Thoracic aorta (tissue), 2 donors: ENCODE measurements at places on chromosomes 4 and X.

- no peak for DNase-seq
These were observed 653 bp downstream of the BEX1 start for GRCh38 chrX:103063191-103063845.

DNA sequence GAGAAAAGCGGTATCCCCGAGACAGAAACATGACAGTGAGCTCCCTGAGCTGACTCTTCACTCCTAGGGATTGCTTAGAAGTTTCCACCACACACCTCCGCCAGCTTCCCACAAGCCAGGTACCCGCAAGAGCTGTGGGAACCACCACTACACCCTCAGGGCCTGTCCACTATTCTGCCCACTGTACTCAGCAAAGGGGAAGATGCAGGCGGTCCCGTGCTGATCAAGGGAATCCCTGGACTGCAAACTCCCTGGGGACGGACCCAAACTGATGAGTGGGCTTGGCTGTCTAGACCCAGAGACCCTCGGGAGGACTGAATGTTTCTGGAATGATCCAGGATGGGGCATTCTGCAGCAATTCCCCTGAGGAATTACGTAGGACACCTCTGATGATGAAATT is 30.2 kb downstream of the REELD1 start:
- DNase-seq, result no peak

- peak; percentile 1 for DNase-seq
These were observed 3.4 kb downstream of the ATP1B4 start for GRCh38 chrX:120365320-120365719.

- DNase-seq, result no peak
These were observed 69.4 kb upstream of the GPR78 start for GRCh38 chr4:8510611-8511285.

- DNase-seq, result no peak
These were observed 126.2 kb upstream of the ANXA10 start for GRCh38 chr4:167966143-167966542.

- no peak for DNase-seq
These were observed 245.4 kb downstream of the DCLK2 start for GRCh38 chr4:150323406-150324325.

GRCh38 chr4:73764513-73764912 is 24.1 kb downstream of the CXCL8 start:
- no peak for DNase-seq

GRCh38 chrX:12947545-12948235 is 27.2 kb upstream of the TMSB4X start:
- no peak for DNase-seq

DNA sequence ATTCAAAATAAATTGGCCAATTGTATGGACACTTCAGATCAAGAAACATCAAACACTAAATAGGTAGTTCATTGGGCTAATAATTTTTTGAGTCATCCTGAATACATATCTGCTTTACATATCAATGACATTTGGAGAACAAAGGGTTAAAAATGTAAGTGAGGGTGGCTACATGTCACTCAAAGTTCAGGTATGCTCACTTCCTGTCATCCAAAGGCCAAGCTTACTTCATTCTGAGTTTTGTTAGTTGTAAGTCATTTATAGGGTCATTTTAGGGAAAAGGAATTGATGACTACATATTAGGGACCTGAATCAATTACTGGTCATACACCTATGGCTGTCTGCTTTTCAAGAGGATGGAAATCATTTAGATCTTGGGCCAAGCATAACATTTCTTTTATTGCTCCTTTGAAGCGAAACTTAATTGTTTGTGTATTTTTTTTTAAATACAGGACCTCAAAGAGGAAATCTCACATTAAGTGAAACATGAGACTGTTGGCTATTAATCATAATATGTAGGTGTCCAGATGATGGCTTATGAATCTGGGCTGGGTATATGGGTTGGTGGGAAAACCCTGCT is 119.2 kb upstream of the LEF1 start:
- no peak for DNase-seq

GRCh38 chr4:174734181-174734580 is 94.9 kb downstream of the GLRA3 start:
- no peak for DNase-seq

DNA sequence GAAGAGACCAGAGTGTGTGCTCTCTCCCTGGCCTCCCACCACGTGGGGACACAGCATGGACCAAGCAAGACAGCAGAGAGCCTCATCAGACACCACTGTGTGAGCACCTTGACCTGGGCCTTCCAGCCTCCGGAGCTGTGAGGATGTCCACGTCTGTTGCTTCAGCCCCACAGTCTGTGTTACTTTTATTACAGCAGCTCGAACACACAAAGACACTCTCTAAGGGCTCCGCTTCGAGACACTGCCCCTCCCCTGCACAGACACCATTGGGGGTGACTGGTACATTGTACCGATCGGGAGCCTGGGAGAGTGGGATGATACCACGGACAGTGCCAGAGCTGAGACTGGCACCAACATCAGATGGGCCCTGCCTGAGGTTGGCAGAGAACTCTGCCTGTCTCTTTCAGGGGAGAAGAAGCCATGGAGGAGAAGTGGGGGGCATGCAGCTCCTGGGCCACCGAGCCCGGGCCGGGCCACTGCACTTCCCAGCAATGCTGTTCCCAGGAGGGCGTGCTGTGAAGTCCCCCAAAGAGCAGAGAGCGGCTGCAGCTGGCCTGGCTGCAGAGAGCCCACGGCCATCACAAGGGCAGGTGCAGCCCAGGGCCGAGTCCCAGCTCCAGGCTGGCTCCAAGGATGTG is 48.1 kb upstream of the HMX1 start:
- DNase-seq, result no peak

DNA sequence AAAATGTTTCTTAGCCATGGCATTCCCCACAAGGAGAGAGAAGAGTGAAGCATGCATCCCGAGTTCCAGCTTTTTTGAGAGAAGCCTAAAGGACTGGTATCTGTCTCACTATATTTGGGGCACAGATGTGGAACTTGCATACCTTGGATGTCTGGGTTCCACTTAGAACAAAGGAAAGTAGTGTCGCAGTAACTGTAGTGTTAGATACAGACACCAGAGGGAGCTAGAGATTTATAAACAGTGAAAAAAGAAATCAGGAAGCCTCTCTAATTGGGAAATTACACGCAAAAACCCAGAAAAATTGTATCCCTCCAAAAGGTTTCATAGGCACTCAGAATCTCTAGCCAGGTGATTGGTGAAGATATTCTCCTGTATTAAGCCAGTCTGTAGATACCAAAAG is 34.4 kb downstream of the AGTR2 start:
- no peak for DNase-seq

DNA sequence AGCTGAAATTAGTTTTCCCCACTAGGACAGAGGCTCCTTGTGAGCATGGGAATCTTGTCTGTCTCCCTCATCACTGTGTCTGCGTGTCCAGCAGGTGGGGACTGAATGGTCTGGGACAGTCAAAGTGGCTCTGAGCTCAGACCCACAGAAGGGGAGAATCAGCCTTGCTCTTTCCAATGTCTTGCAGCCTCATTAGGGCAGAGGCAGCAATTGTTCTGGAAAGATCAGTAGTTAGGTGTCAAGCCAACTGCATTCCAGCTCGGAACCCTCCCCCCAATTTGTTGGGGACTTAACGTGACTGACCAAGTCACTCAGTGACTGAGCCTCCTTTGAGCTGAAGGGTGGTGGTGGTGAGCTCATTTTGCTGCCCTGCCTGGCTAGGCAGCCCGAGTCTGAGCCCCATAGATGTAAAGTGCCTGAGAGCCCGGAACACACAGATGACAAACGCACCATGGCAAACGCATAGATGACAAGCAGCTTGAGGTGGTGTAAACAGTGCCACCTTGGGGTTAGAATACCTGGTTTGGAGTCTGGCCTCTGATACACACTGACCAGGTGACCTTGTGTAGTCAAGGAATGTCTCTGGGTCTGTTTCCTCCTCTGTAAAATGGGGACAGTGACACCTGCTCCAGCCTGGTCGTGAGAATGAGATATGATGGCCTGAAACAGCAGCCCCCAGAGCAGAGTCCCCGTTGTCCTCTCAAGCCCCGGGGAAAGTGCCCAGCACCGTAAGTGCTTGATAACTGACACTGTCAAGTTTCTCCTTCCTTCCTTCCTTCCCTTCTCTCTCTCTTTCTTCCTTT is 2.7 kb upstream of the SORCS2 start:
- DNase-seq, result no peak

GRCh38 chr4:6873291-6873690 is 36.3 kb upstream of the TBC1D14 start:
- no peak for DNase-seq

GRCh38 chrX:4263030-4263803 is 549.8 kb upstream of the PRKX start:
- no peak for DNase-seq

GRCh38 chr4:123304151-123304964 is 92.2 kb upstream of the SPRY1 start:
- DNase-seq, result no peak

DNA sequence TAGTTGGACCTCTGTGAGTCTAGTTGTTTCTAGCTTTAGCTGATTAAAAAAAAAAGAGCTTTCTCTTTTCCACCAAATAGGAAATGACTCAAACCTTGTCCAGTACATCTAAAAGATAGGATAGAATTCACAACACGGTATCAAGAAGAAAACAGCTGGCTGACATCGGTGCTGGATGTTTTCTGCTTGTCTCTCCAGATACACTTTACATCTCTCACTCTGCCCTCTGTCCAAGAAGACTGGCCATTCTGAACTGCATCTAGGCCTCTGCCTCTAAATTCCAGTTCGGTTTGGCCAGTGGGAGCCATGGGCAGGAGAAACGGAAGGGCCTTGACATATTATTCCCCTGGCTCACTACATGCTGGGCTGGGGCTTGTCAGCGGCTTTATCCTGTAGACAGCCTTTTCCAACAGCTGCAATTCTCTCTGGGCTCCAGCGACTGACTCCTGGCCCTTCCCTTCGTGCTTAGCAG is 57.3 kb upstream of the SHISA3 start:
- DNase-seq, result no peak

- DNase-seq, result no peak
These were observed 330.3 kb upstream of the PITX2 start for GRCh38 chr4:110953191-110953590.

DNA sequence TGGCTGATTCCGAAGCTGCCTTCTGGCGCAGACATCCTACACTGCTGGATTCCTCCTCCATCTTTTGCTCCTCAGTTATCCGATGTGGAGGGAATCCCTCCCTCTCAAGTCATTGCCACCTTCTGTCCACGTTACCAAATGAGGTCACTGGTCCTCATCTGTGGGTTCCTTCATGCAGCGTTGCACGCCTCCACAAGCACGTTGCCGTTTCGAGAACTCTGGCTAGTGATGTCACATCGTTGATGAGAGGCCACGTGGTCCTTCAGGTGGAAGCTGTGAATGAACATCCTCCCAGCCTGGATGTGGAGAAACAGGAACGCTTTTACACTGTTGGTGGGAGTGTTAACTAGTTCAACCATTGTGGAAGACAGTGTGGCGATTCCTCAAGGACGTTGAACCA is 323.2 kb downstream of the DHRSX start:
- DNase-seq, result no peak

GRCh38 chr4:38125816-38126215 is 165.6 kb downstream of the PTTG2 start:
- DNase-seq, result no peak

- DNase-seq, result no peak
These were observed 819.2 kb downstream of the RAPGEF2 start for GRCh38 chr4:159922119-159922518.

GRCh38 chr4:8851321-8852117 is 20.1 kb downstream of the HMX1 start:
- no peak for DNase-seq

- DNase-seq, result no peak
These were observed 58.3 kb downstream of the PTPN13 start for GRCh38 chr4:86652332-86652932.

DNA sequence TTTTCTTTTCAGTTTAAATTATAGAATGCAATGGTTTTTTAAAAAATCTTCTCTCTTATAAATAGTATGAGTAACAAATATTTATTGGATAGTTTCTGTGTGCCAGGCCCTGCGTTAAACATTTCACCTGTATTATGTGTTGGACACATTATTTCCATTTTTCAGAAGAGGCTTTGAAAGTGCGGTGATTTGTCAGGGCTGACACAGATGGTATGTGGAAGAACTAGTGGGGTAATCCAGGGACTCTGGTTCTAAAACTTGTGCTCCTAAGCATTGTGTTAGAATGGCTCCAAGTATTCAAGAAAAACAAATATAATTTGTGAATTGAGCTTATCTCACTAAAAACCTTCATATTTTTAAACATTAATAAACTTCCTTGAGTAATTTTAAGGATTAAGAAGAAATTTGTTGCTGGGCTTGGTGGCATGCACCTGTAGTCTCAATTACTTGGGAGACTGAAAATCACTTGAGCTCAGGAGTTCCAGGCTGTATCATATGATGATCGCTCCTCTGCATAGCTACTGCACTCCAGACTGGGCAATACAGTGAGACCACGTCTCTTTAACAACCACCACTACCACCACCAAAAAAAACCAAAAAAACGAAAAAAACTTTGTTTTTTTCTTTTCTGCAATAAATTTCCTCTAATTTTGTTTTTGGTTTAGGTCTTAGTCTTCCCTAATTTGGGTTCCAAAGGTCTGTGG is 40.0 kb downstream of the RAPGEF2 start:
- DNase-seq, result no peak

GRCh38 chr4:23135792-23136645 is 443.3 kb downstream of the GBA3 start:
- no peak for DNase-seq

- DNase-seq, result no peak
These were observed 12.3 kb upstream of the CHIC2 start for GRCh38 chr4:54076673-54077072.

DNA sequence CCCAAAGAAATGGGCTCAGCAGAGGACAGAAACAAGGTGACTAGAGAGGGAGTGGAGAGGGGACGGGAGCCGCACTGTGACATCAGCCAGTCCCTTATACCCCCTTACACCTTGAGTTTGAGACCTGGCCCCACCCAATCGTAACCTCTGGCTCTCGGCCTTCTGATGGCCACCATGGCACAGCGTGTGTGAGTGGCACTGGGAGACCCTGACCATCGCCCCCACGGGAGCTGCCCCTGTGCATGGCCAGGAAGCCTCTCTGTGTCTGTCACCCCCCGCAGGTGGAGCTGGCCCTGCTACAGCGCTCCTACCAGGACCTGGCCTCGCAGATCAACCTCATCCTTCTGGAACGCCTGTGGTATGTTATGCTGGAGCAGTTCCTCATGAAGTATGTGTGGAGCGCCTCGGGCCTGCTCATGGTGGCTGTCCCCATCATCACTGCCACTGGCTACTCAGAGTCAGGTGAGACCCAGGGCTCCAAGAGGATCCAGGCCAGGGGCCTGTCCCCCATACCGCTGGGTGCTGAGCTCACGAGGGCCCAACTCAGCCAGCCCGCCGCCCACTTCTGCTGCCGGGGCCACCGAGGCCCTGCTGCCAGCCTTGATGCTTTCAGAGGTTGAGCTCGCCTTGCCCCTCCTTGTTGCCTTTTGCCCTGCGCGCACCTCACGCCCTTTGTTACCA is 4.4 kb downstream of the ABCD1 start:
- no peak for DNase-seq

GRCh38 chr4:84220990-84221389 is 278.1 kb downstream of the NKX6-1 start:
- no peak for DNase-seq

- DNase-seq, result no peak
These were observed 80.5 kb downstream of the FHDC1 start for GRCh38 chr4:153016592-153016991.
